ENCODE measurements at places on chromosomes 13 and 19.

DNA sequence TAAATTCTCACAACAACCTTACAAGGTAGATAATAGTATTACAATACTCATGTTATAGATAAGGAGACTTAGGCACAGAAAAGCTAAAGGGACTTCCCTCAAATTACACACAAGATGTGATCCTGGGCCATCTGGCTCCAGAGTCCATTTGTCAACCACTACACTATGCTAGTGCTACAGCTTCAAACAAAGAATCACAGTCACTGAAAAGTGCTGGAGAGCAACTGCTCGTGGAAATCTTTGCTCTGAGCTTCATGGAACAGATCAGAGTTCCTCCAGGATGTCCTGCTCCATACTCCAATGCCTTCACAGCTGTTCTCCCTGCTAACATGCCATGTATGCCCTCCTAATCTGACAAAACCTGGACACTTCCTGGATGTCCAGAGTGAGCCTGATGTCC lies 271.2 kb downstream of the ENOX1 start:
- no peak for DNase-seq

DNA sequence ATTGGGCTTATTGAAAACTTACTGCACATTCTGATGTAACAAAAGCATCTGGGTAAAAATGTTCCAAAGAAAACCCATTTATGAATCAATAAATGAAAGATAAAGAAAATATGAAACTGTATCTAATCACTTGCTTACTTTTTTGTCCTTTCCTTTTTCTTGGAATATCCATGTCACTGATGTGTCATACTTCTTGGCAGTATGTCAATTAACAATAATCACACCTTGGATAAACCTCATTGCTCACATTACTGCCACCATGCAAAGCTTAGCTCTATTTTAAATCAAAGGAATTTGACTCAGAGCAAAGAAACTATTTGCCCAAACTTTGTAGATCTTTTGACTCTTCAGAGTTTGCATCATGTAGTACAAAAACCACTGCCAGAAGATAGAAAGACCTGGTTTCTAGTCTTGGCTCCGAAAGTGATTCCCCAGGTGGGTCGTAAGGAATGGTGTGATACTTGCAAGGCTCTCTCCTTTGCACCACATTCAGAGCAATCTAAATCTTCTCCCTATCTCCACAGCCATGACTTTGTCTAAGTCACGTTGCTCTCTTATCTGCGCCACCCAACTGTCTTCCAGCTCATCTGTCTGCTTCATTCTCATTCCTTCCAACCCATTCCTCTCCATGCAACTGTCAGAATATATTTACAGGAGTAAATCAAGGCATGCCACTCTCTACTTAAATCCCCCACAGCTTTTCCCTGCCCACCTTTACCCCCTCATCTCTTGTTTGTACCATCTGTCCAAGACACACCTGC lies 311.9 kb downstream of the COG6 start:
- DNase-seq: no peak

- no peak for DNase-seq
These were observed 7.1 kb downstream of the ZSCAN1 start for GRCh38 chr19:58040751-58041525.

DNA sequence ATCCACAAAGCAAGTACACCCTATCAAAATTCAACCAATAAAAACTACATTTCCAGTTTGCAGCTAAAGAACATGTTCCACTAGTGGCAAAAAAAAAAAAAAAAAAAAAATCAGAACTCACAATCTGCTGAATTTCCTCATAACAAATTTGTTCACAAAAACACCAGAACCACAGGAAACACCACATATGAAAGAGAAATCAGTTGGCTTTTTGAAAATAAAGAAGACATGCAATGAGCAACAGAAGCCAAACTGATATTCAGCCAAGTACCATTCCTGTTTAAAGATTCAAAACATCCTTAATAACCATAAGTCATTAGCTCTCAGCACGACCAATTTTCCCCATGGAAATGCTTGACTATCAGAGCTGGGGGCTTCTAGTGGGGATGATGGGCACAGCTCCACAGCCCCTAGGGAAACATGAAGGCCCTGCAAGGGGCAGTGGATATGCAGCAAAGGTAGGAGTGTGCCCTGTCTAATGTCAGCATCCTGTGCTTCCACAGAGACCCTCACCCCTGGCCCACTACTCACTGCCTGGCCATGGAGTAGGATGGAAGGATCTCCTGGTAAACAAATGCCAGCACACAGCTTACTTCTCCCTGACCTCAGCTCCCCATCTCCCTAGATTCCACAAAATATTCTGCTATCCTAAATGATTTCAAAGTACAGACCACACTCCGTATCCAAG lies 74.0 kb upstream of the DOCK9 start:
- no peak for DNase-seq

DNA sequence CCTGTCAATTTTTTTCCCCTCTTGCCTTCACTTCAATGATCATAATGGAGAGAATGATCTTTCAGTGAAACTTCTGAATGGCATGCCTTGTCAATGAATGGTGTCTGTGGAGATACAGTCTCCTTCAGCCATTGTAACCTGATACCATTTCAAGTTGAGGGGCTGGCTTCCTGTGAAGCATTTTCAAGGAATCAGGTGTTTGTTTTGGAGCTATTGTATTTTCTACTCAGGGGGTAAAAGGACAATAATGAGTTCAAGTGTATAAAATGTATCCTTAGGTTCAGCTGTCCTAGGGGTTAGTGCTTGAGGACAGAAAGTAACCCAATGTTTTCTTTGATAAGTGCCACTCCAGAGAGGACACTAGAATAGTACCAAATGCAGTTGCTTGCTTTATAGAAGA lies 23.8 kb upstream of the CBY2 start:
- no peak for DNase-seq

DNA sequence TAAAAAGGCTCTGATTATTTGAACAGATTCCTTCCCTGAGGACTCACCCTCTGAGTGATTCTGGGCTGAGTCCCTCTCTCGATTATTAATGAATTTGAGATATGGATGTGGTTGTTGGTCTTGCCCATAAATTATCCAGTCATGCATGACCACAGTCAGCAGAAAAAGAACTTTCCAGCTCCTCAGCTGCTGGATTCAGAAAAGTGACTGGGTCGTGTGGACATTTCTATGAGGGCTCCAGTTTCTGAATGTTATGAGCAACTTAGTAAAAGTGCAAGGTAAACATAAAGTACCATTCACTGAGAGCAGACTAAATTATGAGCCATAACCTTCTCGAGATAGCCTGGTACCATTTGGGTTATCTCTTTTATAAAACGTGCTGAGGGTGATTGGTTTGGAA lies 100.1 kb upstream of the CLDN10 start:
- DNase-seq: no peak

DNA sequence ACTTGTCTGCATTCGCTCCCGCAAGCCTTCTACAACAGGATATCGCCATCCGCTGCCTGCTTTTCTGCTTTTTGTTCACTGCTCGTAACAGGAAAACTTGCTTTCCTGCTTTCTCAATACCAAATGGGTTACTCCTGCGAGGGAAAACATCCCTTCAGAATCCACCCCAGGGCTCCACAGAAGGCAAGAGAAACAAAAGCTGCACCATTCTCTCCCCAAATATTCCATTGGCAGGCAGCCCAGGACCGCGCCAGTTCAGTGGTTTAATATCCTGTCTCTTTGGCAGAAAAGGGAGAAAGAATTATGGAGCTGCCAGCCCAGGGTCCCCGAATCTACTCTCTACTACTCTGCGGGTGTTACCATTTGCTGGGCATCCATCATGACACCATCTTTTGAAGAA lies 84.7 kb upstream of the DOCK9 start:
- DNase-seq: no peak

DNA sequence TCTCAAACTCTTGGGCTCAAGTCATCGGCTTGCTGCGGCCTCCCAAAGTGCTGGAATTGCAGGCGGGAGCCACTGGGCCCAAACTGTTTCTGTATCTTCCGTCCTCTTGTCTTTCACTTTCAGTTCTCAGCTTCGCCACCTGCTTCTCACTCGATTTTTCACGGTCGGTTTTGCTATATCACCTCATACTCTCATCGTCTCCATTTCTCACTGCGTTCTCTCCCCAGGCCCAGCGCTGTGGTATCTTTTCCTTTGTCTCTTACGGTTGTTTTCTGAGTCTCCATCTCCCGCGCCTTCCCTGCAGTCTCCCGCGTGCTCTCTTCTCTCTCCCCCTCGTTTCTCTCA lies 14.9 kb downstream of the SSC5D start:
- DNase-seq: no peak

DNA sequence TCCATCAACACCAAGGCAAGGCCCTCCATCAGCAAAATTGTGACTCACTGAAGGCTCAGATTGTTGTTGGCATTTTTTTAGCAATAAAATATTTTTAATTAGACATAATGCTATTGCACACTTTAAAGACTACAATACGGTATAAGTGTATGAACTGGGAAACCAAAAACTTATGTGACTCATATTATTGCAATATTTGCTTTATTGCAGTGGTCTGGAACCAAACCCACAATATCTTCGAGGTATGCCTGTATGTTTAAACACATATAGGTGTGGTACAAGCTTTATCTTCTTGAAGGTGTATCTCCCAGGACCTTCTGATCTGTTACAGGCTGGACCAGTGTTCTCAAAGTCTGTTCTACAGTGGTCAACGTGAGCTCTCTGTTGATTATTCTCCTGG lies 142.3 kb upstream of the FNDC3A start:
- DNase-seq: no peak

GRCh38 chr13:107203146-107203847 lies 635.4 kb upstream of the ARGLU1 start:
- no peak for DNase-seq

GRCh38 chr19:3551792-3552095 lies 5.6 kb downstream of the MFSD12 start:
- DNase-seq: no peak

DNA sequence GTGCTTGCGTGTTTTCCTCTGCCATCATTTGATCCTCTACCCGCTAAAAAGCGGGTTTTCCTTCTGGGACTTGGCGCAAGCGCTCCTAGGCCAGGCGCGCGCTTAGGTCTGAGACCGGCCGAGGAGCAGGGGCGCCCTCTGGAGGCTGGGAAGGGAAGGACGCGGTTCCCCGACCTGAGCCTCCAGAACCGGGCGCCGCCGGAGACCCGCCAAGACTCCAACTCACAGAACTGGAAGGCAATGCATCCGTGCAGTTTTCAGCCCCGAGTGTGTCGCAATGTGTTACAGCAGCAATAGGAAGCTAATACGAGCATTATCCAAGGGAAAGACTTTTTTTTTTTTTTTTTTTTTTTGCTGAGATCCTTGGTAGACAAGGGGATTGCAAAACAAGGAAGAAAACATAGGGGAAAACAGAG lies 190.9 kb downstream of the COL4A1 start:
- peak; percentile 21 for DNase-seq

GRCh38 chr19:16389848-16390247 lies 65.2 kb downstream of the KLF2 start:
- DNase-seq: no peak

DNA sequence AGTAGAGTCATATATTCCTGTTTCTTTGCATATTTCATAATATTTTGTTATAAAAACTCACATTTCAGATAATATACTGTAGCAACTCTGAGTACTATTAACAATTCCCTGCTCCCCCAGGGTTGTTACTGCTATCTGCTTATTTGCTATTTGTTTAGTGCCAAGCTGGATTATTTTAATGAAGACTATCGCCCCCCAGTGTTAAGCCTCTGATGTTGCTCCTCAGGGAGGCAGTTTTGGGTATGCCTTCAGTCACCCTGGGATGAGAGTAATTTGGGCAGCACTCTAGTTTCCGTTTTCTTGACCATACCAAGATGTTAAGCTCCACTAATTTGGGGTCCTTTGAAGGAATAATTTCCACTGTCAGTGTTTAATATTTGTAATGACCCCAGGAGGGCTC lies 46.0 kb downstream of the MICU2 start:
- no peak for DNase-seq

GRCh38 chr19:15279326-15279904 lies 47.2 kb upstream of the EPHX3 start:
- DNase-seq: no peak

All from stimulated activated CD8-positive, alpha-beta memory T cell treated with anti-CD3 and anti-CD28 coated beads, Interleukin-7, amount 100 ng/mL, for 48 hours (primary cell).